NCI-H524 (cell line): ENCODE measurements at places on chromosomes 2 and 18.

GRCh38 chr2:241391892-241392665 lies 36.0 kb downstream of the FARP2 start:
- peak; percentile 54 for DNase-seq

- DNase-seq: no peak
These were observed 8.9 kb downstream of the TNS1 start for GRCh38 chr2:217993817-217994463.

DNA sequence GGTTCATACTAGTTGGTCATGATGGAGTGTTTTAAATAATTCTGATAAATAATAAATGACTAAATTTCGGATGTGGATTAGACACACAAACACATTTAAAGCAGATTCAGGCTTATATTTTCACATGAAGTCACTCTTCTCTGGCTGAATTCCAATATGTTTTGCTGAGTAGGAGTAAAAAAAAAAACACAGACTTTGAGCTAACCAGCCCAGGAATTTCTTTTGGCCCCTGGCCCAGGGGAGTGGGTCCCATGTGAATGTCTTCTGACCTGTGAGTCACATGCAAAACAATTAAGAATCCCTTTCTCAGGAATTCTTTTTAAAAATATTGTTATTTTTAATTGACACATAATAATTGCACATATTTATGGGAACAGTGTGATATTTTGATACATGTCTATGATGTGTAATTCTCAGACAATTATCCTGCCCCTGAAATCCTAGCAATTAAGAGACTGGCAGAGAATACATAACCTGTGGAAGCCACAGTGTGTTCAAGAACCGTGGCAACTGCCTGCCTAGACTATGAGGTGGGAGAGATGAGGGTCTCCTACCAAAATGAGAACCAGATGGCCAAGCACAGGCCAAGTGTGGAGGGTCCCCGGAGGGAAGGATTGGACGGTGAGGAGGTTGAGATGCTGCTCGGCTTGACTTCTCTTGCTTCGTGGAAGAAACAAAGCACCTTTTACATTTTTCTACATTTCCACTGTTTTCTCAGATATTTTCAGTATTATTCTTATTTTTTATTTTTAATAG lies 236.4 kb downstream of the PIEZO2 start:
- no peak for DNase-seq

- no peak for DNase-seq
These were observed 38.6 kb downstream of the SP110 start for GRCh38 chr2:230181195-230181594.

DNA sequence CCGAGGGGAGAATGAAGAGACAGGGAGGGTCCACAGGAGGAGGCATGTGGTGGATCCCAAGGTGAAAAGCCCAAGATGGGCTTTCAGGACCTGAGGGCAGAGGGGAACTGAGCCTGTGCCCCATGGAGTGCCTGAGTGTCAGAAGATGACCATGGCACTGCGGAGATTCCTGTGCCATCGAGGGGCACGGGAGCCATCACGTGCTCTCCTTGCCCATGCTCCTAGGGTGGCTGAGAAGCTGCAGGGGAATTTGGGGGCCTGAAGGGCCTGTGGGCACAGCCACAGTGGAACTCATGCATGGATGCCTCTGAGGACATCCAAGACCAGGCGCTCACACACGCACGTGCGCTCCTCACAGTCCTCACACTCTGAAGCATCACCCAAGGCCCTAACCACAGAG lies 56.1 kb upstream of the GLI2 start:
- DNase-seq: no peak

- no peak for DNase-seq
These were observed 201.1 kb downstream of the THSD7B start for GRCh38 chr2:136966485-136966884.

DNA sequence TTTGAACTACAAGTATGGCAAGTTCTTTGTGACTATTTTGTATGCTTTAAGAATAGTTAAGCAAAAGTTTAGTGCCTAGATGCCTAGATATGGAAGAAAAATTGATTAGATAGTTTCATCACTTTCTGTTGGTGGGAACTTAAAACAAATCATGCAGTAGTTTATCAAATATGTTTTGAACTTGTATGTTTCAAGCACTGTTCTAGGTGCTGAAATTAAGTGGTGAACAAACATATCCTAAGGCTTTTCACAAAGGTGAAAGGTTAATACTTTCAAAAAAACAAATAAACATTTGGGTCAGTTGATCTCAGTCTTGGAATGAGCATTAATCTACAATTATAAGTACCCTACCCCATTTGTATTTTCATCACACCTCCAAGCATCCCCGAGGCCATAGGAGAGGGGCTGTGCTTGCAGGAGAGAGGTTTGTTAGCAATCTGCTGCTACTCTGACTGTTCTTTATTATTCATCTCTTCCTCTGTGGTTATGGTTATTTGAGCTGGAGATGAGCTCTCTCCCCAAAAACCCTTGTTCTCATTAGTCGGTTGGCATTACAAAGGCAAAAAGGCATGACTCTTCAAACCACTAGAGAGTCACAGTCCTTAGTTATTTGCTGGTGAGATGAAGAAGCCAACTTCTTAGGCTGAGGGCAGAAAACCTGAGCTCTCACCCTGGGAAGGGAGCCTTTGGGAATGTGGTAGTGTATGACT lies 103.9 kb upstream of the FHL2 start:
- DNase-seq: no peak

DNA sequence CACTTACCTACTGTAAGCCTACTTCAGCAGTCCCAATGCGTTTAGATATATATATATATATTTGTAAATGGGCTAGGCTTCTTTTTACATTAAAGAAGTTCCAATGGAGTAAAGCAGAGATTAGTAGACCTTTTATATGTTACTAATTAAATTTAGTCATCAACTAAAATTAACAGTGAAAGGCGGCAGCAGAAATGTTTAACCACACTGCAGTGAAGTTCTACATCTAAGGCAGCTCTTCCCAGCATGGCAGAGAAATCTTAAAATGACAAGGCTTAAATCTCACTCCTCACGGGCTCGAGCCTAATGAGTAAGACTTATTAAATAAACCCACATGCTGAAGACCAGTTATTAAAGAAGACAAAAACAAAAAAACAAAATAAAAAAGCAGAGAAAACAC lies 19.1 kb upstream of the KANSL1L start:
- no peak for DNase-seq

DNA sequence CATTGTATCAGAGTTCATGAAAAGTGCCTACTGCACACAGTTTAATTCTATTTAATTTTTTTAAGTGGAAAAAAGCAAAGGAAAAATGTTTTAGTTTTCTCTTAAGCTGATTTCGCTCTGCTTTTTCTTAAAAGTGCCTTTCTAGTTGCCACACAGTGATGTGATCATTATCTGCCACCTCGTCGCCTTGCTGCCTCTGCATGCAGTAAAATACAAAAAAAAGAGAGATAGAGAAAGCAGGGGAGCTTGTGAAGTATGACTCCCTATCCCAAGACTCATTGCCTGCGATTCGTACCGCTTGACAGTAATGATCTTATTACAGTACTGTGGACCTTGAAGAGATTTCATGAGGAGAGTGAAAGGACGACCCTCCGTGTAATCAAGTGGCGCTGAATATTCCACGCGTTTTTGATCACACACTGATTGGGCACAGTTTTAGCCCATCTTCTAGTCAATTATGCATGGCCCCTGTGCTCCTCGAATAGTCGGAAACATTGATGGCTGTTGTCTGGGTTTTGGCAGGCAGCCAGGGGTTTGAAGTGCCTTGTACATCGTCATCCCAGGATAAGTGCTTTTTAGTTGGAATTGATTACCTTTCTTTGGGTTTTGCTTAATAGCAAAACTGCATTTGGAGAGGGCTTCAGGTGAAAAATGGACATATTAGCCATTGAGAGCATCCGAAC lies 188.3 kb downstream of the GBX2 start:
- DNase-seq: peak; percentile 8

DNA sequence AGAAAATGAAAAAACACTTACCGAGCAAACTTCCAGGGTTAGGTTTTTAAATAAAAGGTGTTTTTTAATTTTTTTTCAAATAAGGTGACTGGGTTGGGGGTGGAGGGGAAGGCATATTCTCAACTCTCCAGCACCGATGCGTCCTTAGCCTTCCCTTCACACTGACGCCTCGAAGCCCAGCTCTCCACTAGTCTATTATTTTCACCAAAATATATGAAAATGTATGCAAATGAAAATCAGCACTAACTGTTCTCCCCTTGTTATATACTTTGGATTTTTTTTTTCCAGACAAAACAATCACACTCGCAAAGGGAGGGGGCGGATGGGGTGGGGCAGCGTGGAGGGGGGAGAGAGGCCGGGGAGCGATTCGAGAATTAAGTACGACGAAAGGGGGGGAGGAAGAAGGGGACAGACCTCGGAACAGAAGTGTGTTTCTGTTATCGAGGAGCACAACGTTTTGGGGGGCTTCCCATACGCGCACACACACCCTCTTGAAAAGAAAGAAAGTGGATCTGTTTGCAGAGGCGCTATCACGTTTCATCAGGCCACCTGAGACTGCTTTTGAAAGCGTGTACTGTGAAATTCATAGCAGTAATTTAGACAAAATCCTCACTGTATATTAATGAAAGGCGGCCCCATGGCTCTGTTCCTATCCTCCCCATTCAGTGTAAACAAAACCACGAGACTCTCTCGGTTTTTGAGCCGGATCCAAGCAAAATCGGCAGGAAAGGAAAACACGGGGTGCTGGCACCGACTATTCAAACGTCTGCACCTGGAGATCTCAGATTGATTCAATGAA lies 2.4 kb upstream of the POU3F3 start:
- peak; percentile 52 for DNase-seq

- no peak for DNase-seq
These were observed 352.3 kb downstream of the PARD3B start for GRCh38 chr2:204897561-204897960.

- DNase-seq: no peak
These were observed 143.7 kb downstream of the KLHL29 start for GRCh38 chr2:23528690-23529089.

DNA sequence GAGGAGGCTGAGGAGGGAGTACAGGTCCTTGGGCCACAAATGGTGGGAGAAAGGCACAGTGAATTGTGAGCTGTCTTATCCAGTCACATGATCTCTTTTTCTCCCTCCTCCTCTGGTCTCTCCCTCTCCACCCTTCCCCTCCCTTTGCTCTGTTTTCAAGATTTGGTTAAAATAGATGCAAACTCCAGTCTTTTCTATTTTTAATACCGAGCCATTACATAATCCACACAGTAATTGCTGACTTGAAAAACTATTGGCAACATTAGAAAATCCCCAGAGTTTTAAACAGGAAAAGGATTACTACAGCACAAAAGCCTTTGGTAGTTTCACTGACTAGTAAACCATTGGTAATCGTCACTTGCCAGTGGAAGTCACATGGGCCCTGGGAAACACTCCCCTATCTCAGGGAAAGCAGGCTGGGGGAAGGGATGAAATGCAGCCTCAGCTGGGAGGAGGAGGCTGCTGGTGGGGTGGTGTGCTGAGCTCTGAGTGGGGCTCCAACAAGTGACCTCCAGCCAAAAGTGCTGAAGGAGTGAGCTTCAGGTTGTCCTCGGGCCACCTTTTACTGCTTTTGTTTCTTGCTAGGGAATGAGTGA lies 57.4 kb upstream of the PCBP1 start:
- no peak for DNase-seq

- no peak for DNase-seq
These were observed 19.5 kb downstream of the BOLA3 start for GRCh38 chr2:74128206-74128605.

DNA sequence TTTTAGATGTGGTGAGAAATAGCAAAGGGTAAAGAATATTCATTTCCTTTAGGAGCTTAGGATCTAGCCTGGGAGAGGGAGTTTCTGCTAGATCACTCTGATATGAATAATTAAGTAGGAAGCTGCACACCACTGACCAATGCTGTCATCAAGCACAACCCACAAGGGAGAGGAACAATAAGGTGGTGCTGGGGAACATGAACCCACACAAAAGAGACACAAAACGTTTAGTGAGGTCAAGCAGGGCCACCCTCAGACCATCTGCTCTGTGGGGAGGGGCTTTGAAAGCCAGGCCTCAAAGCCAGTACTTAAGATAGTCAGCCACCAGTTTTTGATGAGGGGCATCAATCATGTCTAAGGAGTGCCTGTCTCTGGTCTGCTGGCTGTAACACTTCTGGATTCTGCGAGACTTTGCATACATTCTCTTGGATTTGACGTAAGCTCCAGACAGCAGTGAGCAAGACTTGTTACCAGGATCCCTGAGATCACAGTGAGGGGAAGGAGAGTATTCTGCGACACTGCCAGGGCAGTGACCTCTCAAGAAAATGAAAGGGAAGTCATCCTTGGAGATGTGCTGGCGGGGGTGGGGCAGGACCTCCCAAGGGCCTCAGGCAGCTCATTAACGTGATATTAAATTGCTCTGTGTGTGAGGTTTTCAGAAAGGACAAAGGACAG lies 127.0 kb downstream of the CCBE1 start:
- peak; percentile 89 for DNase-seq

- peak; percentile 79 for DNase-seq
These were observed 1.4 kb upstream of the LAPTM4A start for GRCh38 chr2:20052861-20053281.

DNA sequence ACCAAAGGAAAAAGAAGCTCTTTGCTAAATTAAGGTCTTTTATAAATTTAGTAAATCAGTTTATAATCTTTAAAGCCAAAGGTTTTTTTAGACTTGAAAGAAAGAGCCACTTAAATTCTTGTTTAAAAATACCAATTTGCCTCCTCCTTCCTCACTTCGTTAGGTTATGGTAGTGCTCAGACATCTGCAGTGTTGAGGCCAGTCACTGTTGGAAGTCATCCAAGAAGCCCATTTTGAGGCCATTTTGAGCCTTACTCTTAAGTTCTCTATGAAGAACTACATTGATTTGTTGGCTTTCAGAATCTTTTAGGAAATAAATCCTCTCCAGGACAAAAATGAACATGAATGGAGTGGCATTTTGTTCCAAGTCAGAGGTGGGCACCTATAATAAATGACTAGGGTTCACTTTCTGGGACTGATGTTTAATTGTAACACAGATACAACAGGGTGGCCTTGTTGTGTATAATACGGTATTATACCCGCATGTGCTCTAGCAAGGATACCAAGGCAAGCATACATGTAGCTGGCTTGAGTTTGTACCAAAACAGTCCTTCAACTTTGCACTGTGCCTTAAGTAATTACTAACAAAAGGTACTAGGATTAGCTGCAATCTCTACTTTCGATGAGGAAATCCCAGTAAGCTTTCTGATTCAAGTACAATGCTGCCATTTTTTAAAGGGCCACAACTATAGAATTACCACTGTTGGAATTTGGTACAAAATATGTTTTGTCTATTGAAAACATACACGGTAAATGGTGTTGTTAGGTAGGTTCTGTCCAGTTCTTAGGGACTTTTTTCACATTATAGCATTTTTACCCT lies 22.8 kb downstream of the SLC66A3 start:
- DNase-seq: peak; percentile 27
